Activated naive CD4-positive, alpha-beta T cell (primary cell): ENCODE measurements at places on chromosomes 1 and 21.

DNA sequence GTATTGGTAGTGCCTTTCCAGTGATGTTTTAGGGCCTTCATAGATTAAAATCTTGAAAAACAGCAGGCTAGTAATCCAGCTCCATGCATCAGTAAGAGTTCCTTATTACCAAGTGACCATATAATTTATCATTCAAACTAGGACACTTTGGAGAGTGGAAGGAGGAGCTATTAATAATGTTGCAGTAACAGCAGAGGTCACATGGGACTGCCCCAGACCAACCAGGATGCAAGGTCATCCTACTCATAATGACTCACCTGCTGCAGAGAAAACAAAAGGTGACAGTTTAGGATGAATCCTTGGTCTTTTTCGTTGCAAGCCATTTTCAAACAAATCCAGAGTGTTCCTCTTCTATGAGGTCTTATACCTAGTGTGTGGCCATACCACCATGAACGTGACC lies 187.4 kb downstream of the NUF2 start:
- DNase-seq, result no peak

GRCh38 chr1:56654126-56654923 lies 9.2 kb downstream of the PRKAA2 start:
- DNase-seq, result no peak

GRCh38 chr1:155983191-155984024 lies 5.1 kb upstream of the ARHGEF2 start:
- DNase-seq, result no peak

DNA sequence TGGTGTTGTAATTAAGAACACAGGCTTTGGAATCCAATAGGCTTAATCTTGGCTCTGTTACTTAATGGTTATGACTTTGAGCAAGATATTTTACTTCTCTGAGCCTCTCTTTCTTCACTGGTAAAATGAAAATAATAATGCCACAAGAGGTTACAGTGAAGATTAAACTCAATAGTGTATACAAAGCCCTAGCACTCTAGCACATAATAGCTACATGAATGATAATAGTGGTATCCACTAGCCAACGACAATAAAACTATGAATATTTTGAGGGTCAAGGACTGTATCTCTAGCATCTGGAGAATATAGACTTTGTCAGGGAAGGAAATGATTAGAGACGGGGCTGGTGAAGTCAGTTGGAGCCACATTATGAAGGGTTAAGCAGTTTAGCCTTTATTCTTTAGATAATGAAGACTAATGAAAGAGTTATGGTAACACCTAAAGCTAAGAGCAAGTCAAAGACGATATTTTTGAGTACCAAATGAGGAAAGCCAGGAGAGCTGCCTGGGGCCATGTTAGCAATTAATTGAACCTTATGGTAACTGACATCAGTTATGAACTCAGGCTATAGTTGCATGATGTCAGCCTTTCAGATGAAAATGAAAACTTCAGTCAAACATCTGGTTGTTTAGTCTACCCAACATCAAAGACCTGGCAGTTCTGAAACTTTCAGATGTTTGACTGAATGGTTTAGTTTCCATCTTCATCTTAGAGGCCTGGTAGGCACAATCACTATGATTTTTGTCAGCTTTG lies 32.8 kb upstream of the RNF11 start:
- DNase-seq, result no peak

DNA sequence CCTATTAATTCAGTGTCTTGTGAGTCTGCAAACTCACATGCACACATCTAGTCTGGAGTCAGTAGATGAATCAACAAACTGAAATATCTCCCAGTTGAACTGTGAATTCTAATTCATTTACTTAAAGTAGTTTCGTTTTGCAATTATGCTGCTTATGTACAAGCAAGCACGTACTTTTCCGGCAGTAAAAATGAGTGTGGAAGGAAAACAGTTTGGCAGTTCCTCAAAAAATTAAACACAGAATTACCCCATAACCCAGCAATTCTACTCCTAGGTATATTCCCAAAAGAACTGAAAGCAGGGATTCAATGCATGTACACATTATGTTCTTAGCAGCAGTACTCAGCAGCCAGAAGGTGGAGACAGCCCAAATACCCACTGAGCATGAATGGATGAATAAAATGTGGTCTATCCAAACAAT lies 49.3 kb downstream of the GNB1 start:
- no peak for DNase-seq

DNA sequence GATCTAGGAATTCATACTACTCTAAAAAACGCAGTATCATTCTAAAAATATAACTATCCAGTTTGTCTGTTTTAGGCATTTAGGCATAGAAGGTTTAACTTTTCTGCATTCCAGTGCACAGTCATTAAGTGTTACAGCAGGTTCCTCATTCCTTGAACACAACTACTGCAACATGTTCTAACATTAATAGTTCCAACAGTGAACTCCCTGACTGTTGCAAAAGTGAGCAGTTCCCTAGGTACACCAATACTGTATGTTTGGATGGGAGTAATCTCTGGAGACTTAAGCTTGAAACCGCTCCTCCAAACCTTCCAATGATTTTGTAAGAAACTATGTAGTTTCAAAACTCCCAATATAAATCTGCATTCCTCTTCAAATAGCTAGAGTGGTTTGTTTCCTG lies 46.2 kb downstream of the UCHL5 start:
- no peak for DNase-seq

DNA sequence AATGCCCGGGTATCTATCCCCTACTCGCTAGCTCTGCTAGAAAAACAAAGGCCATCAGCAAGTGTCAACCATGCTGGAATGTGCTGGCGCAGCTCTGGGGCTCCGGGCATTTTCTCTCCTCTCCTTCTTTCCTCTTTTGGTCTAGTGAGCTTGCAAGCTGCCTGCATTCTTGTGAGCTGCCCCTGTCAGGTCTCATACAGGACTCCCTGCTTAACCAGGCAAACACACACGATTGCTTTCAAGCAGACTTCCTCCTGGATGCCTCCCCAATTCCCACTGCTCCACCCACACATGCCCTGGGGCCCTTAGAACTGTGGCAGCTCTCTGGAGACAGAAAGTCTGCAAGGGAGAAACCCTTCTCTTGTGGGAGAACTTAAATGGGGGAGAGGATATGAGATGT lies 35.7 kb upstream of the SUCO start:
- DNase-seq, result no peak

GRCh38 chr1:223775054-223775453 lies 62.7 kb downstream of the CAPN2 start:
- DNase-seq, result no peak

DNA sequence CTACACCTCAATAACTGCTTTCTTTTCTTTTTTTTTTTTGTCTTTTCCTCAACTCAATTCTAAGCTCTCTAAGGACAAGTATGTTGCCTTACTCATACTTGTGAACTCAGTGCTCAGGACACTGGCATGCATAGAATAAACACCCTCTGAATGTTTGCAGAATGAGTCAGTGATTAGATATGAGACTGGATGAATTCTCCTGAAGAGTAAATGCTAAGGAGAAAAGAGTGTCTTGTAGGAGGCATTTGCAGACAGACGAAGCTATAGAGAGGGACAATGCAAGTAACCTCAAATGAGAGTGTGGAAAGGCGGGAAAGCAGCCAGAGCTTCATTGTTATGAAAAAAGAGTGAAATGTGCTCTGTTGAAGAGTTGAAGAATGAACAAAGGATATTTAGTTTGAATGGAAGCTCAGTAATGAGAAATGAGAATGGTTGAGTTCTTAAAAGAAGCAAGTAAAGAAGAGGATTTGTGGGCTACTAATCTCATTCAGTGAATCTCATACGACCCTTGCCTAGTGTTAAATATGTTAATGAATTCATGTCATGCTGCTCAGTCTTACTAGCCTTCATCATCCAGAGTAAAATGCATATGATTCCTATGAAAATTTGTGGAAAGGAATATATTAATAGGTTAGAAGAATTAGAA lies 166.1 kb upstream of the DPYD start:
- no peak for DNase-seq

- no peak for DNase-seq
Observed at GRCh38 chr1:203065191-203065590, 20.6 kb downstream of the MYOG start.

DNA sequence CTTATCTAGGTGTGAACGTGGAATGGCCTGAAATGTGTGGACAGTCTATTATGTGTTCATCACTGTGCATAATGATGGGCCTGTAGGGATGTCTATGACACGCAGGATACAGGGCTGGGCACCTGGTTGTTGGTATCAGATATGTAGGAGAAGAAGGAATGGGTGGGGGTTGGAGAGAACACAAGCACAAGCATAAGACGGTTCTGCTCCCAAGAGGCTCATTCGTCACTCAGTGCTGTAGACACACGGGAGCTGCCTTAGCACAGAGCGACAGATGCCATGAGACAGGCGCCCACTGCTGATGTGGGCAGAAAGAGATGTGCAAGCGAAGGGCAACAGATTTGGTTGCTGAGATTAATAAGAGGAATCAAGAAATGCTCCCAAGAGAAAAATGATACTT lies 256.2 kb downstream of the DISC1 start:
- DNase-seq, result no peak

GRCh38 chr21:43266534-43266933 lies 97.7 kb downstream of the CRYAA start:
- no peak for DNase-seq

- DNase-seq, result no peak
Observed at GRCh38 chr1:59641836-59642235, 172.9 kb upstream of the HOOK1 start.

GRCh38 chr21:28561772-28562171 lies 430.9 kb downstream of the LTN1 start:
- DNase-seq, result no peak

DNA sequence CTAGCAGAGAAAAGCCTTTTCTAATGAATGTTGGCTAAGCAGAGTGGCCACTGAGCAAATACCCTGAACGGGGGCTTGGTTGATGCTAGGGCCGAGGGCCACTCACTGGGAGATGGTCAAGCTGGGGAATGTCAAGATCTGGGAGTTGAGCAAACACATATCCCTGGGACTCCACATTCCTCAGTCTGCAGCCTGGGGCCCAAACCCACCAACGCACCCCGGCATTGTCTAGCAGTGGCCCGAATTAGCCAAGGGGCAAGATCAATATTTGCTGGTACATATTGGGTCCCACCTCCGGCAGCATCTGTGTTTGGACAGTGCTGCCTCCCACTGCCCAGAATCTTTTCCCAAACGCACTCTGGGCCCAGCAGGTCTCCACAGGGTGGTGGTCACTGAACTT lies 144.1 kb downstream of the TRABD2B start:
- DNase-seq, result no peak

DNA sequence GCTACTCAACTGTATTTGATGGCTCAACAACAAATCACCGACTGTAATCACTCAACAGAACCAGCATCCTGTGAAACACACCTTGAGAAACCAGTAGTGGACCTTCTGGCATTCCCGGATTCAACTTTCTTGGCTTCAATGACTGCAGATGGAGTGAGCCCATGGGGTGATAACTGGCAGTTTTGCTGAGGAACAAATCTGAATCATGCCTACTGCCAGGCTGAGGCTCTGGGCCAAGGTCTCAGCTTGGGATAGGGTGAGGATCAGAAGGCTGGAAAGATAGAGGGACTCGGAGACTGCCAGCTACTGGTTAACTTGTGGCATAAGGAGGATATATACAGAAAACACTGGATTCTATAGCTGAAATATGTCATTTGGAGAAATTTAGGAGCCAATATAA lies 63.5 kb upstream of the DIRAS3 start:
- DNase-seq, result no peak
